Lower lobe of right lung (tissue), 2 donors: ENCODE measurements at places on chromosomes 7 and 10. TPM values are rescaled to one million over a fixed set of nuclear protein-coding genes. Genes with fewer than 3 reads are reported as not detected.

KCND2 gene
- total RNA-seq, result 0.38 TPM

ADAM22 gene
- total RNA-seq, result 2.7 TPM

DNA sequence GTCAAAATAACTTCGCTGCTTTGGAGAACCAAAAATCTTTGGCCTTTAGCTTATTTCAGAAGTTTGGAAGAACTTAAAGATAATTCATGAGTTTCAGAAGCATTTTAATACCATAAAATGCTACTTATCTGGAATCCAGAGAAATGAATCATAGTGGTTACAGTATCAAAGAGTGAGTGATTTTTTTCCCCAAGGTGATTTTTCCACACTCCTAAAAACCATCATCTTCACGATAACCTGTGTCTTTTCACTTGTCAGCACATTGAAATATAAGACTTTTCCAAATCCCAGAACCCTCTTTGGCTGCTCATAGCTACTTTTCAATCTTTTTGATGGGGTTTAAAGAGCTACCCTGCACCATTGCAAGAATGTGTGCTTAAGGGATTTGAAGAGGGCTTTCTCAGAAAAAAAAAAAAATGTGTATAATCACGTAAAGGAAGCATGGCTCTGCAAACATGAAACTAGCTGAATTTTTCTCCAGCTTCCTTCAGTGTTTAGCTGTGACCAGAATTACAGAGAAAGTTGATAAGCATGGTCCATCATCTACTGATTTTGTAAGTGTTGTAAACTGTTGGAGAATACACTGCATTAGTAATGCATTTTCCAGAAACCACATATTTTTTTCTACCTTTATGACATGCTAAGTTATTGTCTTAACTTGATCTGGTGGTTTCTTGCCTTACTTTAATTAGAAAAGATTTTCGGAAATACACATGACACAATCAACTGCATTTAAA is 134.9 kb downstream of the BICC1 start:
- no peak for DNase-seq

DNA sequence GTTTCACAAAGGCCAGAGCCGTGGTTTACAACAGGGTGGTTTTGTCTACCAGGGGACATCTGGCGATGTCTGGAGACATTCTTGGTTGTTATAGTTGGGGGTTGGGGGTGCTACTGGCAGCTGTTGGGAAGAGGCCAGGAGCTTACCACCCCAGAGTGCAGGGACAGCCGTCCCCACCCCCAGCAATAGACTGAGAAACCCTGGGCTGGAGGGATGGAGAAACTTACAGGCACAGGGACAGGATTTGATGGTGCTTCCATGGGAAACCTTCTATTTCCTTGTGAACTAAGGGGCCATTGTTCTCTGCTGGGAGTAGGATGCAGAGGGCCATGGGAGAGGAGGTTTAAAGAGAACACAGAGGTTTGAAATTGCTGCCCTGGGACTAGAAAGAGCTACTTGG is 10.9 kb downstream of the ADCK2 start:
- DNase-seq, result no peak

DNA sequence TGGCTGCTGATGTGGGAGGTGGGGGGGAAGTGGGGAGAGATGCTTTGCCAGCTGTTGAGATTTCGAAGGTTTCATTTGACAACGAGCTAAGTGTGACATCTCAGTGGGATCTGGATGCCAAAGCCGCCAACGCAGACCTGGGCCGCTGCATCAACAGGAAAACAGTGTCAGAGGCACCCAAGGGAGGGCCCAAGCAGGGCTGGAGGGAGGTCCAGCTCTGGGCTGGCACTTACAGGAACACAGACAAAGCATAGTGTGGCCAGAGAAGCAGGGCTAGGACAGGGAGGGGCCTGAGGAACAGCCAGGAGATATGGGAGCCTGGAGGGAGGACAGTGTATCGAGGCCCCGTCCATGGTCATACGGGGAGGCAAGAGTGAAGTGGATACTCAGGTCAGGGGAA is 73.1 kb downstream of the GTF2IRD1 start:
- DNase-seq, result no peak

DNA sequence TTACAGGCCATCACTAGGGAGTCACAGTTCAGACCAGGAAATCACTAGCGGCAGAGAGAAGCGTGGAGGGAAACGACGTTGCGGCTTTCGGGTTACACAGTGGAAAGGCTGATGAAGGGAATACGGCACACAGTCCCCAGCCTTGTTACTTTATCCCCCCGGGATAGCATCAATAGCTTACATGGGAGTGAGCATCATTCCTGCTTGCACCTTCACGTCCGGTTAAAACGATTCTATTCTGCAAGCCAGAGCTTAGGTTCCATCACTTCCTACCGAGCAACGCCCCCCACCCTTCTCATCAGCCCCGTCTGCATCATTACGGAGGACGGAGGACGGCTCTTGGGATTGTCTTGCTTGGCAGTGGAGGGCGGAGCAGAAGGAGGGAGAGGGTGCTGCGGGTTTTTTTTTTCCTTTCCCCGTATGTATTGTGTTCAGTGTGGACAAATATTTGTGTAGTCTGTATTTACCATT is 124.9 kb downstream of the CLEC2L start:
- no peak for DNase-seq

HOXA4 gene
- 8.5 TPM for total RNA-seq

PITX3 gene
- not detected for total RNA-seq

DNA sequence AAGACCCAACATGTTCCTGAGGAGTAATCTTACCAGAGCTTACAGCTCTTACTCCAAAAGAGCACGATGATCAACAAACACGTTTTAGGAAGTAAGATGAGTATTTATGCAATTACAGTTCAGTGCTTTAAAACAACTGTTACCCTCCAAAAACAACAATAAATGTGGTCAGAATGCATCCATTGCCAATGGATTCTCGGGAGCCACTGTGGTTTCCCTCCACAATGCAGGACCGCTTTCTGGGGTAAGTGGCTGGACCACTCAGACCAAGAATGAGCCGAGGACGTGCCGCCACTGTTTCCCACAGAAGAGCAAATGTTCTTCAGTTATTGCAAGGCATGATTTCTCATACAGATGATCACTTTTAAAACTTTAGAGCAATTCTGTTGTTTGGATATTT is 232.3 kb upstream of the MKLN1 start:
- no peak for DNase-seq

KDM7A gene
- 17.9 TPM for total RNA-seq

LRIT1 gene
- total RNA-seq, result not detected

OGDHL gene
- 0.30 TPM for total RNA-seq

HABP2 gene
- total RNA-seq, result 0.77 TPM

MSMB gene
- total RNA-seq, result 5.3 TPM

ERVW-1 gene
- not detected for total RNA-seq

DNA sequence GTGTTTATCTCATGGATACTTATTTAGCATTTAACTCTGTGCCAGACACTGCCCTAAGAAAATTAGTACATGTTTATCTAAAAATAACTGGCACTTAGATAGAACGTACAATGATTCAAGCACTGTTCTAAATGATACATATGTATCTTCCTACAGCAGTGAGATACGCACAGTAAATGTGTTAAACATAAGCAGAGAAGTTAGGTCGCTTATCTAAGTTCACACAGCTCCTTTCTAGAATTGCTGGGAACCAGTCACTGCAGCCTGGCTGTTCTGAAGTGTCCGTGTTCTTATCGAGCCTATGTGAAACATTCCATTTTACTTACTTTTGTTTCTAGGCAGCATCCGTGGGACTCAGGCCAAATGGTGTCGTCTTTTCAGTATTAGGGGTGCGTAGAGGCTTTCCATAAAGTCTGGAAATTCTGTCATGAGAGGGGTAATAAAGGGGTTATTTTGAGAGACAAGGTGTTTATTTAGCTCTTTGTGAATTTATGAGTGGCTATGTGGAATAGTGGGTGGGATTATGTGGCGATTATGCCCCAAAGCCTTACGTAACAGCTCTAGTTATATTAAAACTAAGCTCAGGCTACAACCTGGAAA is 186.9 kb downstream of the SND1 start:
- DNase-seq, result no peak

CC2D2B gene
- 1.6 TPM for total RNA-seq

DNA sequence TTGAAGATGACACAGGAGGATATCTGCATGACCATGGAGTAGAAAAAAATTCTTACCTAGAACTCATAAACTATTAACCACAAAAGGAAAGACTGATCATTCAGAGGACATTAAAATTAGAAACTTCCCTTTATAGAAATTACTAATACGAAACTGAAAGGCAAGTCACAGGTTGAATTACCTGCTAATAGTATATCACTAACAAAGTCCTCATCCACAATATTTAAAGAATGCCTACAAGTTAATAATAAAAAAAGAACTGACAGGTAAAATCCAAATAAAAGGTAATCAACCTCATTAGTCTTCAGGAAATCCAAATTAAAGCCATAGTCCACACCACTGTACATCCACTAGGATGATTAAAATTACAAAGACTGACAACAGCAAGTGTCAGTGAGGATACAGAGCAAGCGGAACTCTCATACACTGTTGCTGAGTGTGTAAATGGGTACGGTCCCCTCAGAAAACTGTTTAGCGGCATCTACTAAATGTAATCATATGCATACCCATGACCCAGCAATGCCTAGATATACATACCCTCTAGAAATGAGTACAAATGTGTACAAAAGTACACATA is 71.2 kb downstream of the ARHGAP21 start:
- no peak for DNase-seq

DNA sequence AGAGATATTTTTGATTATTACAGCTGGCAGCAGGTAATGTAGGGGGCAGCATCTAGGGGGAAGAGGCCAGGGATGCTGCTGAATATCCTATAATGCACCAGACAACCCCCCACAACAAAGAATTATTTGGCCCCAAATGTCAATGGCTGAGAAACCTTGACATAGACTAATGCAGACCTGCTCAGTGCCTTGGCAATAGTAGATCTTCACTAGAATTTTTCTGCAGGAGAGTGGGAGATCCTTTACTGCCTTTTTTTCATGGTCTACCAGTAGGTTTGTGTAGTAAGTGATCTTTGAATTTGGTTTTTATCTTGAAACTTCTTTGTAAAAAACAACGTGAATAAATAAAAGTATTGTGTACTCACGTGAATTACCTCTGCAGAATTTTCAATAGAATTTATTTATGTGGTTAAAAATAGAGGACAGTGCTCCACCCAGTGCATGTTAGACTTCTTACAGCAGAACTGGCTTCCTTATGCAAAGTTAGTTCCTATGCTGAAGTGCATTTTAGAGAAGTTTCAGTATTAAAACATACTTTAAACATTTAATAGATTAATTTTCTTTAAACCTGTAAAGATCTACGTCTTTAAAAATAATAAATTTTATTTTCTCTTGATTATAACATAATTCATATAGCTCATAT is 199.6 kb upstream of the HDAC9 start:
- no peak for DNase-seq

- no peak for DNase-seq
These were observed 1083.6 kb downstream of the KCNMA1 start for GRCh38 chr10:76554033-76554408.

DNA sequence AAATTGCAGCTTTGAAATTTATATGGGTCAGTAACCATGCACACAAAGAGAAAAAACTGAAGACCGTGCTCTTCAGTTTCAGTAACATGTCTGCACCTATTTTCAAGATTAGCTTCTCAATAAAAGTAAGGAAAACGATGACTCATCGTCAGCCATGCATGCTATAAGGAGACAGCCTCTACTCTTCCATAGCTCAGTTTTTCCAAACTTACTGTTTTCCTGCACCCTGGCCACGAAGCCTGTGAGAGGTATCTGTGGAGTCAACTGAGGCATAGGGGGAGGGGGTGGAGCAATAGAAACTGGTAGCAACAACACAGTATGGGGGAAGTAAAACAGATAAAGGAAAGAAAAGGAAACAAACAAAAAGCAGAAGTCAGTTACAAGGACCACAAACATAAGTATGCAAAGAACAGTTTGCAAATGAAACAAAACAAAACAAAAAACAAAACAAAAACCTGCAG is 58.0 kb downstream of the PDSS1 start:
- no peak for DNase-seq

DNA sequence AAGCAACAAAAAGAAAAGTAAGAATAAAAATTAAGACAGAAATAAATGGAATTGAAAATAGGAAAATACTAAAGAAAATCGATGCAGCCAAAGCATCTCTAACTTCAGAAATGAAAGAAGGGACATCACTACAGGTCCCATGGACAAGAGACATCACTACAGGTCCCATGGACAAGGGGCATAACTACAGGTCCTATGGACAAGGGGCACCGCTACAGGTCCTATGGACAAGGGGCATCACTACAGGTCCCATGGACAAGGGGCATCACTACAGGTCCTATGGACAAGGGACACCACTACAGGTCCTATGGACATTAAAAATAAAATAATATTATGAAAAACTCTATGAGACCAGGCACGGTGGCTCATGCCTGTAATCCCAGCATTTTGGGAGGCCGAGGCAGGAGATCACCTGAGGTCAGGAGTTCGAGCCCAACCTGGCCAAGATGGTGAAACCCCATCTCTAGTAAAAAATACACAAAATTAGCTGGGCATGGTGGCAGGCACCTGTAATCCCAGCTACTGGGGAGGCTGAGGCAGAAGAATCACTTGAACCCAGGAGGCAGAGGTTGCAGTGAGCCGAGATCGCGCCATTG is 101.0 kb upstream of the DNAAF5 start:
- DNase-seq, result no peak

DNA sequence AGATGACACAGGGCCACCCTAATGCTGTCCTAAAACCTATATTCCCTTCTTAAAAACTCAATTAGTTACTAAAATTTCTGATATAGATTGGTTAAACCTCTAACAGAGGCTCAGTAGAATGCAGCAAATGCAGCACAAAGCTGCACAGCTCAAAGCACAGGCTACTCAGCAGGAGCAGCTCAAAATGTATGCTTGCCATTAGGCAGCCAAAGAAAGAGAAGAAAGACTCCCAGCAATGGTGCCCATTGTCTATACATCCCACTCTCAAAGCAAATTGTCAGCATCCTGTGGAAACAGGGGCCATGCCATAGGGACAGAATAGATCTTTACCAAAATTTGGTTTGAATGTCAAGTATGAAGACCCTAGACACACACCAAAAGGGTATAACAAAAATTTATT is 73.5 kb downstream of the TFPI2 start:
- no peak for DNase-seq

GLI3 gene
- total RNA-seq, result 20.7 TPM

GRCh38 chr10:6384031-6384430 is 181.3 kb downstream of the PFKFB3 start:
- DNase-seq, result no peak

- DNase-seq, result no peak
These were observed 591.1 kb downstream of the TNS3 start for GRCh38 chr7:46990761-46991160.

DNA sequence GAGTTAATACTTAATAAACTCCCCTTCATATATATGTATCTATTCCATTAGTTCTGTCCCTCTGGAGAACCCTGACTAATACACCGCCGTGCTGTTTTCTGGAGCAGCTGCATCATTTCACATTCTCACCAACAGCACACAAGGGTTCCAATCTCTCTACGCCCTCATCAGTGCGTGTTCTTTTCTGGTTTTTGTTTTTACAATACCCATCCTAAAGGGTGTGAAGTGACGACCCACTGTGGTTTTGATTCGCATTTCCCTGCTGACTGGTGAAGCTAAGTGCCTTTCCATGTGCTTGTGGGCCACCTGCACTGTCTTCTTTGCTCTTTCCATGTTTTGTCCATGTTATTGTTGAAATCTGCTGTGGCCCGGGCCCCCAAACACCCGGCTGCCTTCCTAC is 11.0 kb upstream of the INSIG1 start:
- no peak for DNase-seq

COL28A1 gene
- total RNA-seq, result 2.0 TPM

SAP25 gene
- total RNA-seq, result 10.6 TPM

RSPH10B2 gene
- 4.8 TPM for total RNA-seq
